ENCODE measurements at places on chromosomes 3 and 15.

DNA sequence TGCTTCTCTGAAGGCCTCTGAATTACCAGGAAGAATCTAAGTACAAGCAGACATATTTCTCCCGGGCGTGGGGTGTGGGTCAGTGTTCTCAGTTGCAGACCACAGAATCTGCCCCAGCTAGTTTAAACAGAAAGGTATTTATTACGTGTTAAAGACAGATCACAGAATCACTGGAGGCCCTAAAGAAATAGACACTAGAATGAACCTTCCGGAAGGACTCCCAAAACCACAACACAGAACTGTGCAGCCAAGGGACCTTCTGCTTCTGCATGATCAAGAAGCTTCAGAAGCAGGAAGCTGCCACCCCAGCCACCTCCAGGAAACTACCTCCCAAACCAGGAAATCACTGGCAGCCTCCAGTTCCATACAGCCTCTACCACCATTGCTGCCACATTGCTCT, 32.7 kb upstream of the ZFAND6 start:
- no peak for DNase-seq

- no peak for DNase-seq
Measured at GRCh38 chr3:99902091-99902490, 84.4 kb downstream of the CMSS1 start.

GRCh38 chr3:44179246-44179645, 62.4 kb upstream of the TOPAZ1 start:
- DNase-seq = no peak

GRCh38 chr15:57440799-57441198, 64.5 kb downstream of the CGNL1 start:
- no peak for DNase-seq

DNA sequence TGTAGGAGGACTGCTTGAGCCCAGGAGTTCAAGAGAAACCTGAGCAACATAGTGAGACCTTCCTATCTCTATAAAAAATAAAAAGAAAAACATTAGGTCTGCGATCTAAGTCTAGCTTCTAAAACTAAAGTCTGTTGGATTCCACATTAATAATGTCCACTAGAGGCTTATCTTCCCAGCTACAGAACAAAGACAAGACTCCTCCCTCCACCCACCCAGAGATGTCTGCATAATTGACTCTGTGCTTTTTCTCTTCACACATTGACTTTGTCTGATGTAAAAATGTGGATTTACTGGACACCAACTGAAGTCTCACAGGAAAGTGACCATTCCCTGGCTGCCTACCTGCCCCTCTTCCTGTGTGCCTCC, 91.8 kb downstream of the ATP10A start:
- DNase-seq = no peak

GRCh38 chr3:52237657-52238172, 1.2 kb downstream of the TWF2 start:
- DNase-seq = no peak

DNA sequence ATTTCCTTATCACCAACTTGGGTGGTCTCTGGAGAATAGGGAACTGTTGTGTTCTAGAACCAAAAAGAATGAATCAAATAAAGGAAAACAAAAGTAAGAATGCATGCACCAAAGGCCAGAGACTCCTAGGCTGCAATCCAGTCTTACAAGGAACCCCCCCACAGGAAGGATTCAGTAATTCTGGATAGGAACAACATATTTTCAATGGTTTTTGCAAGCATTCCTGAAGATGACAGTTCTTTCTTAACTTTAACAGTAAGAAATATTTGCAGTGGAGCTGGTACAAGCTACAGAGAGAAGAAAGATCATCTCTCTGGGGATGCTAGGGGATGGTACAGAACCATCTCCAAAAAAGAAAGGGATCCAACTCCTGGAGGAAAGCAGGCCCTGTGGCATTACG, 116.2 kb upstream of the CHRM5 start:
- DNase-seq = no peak

DNA sequence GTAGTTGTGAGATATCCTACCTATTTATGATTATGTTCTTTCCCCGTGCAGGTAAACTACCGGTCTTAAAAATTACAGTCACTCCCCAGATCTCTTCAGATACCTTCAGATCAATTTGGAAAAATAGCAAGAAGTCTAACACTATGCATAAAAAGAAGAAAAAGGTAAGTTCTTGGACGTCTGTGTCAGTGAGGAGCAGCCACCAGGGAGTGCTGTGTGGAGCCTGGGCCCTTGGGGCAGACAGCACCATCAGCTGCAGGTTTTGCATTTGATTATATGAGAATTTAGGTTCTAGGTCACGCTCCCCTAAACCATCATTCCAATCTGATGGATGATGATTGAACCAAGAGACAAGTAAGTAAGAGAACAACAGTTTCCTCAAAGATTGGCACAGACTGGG, 8.9 kb upstream of the RNF7 start:
- no peak for DNase-seq

DNA sequence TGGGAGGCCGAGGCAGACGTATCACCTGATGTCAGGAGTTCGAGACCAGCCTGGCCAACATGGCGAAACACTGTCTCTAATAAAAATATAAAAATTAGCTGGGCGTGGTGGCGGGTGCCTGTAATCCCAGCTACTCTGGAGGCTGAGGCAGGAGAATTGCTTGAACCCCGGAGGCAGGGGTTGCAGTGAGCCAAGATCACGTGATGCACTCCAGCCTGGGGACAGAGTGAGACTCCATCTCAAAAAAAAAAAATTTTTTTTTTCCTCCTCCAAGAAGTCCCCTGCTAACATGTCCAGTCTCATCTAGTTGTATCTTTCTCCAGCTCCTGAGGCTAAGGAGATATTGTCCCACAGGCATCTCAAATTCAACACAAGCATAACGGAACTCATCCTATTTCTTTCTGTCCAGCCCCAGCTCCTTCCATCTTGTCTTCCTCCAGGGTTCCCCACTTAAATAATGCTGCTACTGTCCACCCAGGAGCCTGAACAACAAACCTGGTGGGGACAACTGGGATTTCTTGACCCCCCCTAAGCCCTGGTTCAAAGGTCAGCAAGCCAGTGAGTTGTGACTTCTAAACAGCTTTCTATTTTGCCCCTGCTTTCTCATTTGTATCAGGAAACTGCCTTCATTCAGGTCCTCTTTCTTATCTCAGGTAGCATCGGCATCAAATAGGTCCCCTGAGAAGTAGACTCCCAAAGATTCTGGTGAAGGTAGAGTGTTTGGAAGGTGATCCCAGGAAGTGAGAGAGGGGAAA, 4.1 kb upstream of the MEF2A start:
- DNase-seq = no peak

DNA sequence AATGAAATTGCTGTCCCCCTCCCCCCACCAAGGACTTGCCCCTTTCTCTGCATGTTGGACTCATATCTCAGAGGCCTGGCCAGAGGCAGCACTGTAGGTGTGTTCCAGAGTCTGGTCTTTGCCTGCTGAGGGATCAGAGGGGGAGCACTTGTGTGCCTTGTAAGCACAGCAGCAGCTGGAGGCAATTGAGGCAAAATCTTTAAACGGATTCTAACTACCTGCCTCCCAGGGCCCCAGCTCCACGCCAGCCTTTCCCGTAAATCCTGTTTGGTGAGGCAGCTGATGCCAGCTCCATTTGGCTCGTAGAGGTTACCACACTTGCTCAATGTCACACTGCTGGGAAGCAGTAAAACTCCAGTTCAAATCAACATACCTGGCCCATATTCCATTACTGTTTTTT, 2.3 kb upstream of the IDH2 start:
- no peak for DNase-seq

DNA sequence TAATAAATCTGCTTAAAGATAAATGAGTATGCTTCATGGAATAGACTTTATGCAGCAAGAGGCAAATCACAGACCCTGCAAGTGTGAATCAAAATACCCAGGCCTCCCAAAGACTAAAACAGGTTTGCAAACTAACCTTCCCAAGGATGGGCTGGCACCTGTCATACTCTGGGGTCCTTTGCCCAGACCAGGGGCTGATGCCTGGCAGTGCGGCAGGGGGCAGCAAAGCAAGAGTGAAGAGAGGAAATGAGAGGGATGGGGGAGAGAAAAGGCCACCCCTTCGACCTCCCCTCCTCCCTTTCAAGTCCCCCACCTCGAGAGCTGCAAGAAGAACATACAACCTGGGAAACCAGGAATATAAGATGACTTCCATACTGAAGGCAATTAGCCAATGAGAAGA, 31.8 kb downstream of the XXYLT1 start:
- DNase-seq = no peak

GRCh38 chr3:28667646-28668621, 319.3 kb upstream of the AZI2 start:
- DNase-seq = peak; percentile 35

GRCh38 chr3:26425076-26425475, 197.5 kb upstream of the LRRC3B start:
- DNase-seq = no peak

- peak; percentile 33 for DNase-seq
Measured at GRCh38 chr15:88656760-88657221, 18.0 kb downstream of the ISG20 start.

GRCh38 chr15:57589281-57589680, 2.4 kb upstream of the MYZAP start:
- no peak for DNase-seq

- no peak for DNase-seq
Measured at GRCh38 chr3:55574671-55575070, 87.6 kb upstream of the WNT5A start.

GRCh38 chr15:97567411-97567810, 393.1 kb upstream of the ARRDC4 start:
- no peak for DNase-seq

DNA sequence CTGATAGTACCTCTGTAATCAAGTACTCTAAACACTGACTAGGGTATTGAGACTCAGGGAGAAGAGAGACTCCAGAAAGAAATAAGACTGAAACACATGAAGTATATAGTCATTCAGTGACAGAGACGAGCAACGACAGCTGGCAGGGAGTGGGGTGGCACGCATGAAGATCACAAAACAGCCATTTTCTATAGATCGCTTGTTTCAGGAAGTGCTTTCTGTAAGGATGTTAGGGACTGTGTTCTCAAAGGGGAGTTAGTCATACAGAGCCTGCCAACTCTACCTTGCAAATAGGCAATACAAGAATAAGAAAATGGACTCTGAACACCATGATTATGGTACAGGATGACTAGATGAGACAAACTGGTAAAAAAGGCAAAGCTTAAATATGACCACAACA, 139.5 kb downstream of the TBL1XR1 start:
- peak; percentile 45 for DNase-seq
